ENCODE measurements at places on chromosomes 11 and 22. TPM values are rescaled to one million over a fixed set of nuclear protein-coding genes. Genes with fewer than 3 reads are reported as not detected.

DNA sequence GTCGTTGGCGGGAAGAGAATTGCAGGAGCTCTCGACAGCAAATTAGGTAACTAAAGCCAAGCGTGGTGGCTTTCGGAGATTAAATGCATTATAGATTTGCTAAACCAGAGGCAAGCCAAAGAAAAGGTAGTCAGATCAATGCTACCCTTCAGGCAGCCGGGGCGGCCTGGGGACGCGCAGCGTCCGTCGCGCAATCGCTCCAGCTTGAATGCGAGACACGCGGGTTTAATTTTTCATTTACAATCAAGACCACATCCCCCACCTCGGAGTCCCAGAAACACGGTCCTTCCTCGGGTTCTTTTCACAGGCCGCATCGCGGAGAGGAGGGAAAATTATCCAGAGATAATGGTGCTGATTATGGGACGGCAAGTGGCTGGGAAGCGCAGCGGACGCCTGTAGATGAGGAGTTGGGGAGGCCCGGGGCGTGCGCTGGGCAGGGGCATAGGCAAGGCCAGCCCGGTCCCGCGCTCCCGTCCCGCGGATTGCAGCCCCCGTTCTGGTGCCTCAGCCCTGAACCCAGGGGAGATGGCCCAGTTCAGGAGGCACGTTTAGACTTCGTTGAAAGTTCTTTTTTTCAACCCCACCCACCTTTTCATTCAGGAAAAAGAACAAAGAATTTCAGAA, 350.4 kb downstream of the CADM1 start:
- DNase-seq: no peak

GRCh38 chr22:27127911-27128310, 470.5 kb downstream of the MIAT start:
- no peak for DNase-seq

TSPAN32 gene
- total RNA-seq: not detected

PAAF1 gene
- total RNA-seq: 22.0 TPM

All from renal cortical epithelial cell (primary cell).